ENCODE measurements at places on chromosomes 7 and 10.
A peak's percentile ranks its signal among the peaks of the same experiment; 100 is the strongest.

- DNase-seq, result no peak
These were observed 2.3 kb upstream of the VENTX start for GRCh38 chr10:133235265-133235855.

GRCh38 chr10:16566202-16566805, 44.6 kb upstream of the C1QL3 start:
- no peak for DNase-seq

GRCh38 chr10:84177541-84178141, 4.0 kb downstream of the GPR15LG start:
- no peak for DNase-seq

DNA sequence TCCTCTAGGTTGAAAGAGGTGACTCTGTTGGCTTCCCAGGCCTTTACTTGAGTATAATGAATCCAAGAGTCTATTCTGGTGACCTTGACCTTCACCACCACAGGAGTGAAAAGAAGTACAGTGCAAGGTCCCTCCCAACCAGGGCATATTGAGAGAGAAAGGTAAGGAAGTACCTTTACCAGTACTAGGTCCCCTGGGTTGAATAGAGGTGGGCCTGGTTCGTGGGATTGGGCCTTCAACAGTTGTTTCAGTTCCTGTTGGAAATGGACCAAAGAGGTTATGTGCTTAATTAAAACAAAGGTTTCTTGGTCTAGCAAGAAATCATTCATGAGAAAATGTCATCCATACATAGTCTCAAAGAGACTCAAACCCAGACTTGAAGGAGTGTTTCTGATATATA, 6.4 kb upstream of the SFTPA1 start:
- no peak for DNase-seq

DNA sequence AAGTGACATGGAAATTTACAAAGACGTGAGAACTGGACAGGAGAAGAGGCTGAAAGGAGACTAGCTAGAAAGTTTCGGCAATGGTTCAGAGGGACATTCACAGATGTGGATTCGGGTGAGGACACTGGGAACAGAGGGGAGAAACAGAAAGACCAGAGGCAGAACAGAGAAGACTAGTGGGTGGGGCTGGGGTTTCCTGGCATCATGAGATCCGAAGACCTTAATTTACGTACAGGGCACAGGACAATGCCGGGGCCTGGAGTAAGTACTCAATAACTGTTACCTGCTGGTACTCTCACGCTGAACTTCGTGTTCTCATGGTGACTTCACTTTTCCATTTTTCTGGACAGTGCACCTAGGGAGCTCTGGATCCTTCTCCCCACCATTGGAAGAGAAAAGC, 53.5 kb downstream of the VOPP1 start:
- no peak for DNase-seq

DNA sequence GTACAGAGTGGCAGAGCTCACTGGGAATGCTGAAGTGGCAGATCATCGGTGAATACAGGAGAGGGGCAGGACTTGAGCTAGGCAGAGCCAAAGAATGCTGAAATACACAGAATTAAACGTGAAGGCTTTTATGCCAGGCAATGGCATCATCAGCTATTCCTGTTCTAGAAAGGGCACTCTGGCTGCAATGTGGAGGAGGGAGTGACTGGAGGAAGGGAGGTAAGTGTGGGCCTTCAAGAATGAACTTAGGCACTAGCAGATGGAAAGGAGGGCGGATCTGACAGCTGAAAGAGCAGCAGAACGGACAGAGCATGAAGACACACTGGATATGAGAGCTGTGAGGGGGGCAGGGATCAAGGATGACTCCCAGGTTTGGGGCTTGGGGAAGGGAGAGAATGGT, 12.0 kb upstream of the TM9SF3 start:
- DNase-seq, result no peak

DNA sequence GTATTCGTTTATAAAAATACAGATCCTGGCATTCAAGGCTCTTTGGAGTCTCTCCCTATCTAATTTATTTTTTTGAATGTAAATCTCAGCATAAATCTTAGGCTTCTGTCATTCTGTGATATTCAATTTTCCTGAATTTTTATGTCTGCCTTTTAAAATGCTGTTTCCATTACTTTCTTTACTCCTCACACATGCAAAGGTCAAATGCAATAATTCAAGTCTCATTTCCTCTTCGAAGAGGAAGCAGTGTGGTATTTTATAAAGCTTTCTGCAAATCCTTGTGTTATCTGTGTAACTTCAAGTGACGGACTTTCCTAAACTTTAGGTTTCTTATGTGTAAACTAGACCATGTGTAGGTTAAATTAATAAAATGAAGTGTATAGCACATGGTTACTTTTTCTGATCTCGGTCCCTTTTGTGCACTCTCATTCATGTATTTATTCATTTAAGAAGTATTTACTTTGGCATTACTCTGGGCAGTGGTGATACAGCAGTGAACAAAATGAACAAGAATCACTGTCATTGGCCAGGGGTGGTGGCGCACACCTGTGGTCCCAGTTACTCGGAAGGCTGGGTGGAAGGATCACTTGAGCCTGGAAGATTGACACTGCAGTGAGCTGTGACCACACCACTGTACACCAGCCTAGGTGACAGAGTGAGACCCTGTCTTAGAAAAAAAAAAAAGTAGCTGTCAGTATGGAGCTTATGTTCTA, 332.2 kb downstream of the EXOC4 start:
- DNase-seq, result no peak

DNA sequence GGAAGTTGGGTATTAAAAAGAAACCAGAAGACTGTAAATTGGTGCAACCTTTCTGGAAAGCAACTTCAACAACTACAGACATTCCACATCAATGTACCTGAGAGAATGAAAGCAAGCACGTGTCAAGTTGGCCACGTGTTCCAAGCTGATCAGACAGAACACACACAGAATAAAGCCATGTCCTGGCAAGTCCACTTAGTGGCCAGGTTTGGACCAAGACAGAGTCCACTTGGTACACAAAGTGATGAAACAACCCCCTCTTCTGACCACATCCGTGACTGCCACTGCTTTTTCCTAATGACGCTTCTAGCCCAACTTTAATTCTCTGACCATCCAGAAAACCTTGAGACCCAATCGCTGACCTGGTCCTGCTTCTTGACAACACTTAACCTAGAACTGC, 109.4 kb downstream of the ABLIM1 start:
- DNase-seq, result peak; percentile 80

DNA sequence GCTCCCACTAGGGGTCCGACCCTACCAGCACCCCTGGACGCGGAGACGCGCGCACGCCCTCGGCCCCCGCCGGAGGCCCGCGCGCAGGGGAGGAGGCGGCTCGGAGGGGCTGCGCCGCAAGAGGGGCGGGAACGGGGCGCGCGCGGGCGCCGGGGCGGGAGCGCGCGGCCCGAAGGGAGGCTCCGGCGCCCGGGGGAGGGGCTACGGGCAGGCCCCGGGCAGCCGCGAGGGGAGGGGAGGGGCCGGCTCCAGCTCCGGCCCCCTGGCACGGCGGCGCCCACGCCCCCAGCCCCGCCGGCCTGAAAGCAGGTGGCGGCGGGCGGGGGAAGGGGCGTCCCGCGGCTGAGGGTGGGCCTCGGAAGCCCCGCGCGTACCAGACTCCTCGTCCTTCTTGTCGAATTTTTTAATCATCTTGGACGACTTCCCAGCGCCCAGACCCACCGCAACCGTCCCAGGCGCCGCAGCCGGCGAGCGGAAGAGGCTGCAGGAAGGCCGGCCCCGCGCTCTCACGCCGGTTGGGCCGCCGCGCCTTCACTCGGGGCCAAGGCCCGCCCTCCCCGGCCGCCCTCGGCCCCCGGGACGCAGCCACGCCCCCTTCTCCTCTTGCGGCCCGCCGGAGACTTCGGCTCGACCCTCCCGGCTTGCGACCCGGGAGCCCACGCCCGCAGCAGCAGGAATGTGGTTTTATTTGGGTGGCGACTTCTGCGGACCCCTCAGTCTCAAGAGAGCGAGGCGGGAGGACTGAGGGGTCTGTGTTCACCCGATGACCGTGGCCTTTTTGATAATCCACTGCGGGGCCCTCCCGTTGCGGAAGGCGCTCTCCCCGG, at the start of gene COPG2:
Gene COPG2, minus strand, starts transcription at position 491 of the 827 bp plus-strand sequence. Its CDS starts 80 bp downstream, at position 411.
- peak; percentile 83 for DNase-seq

GRCh38 chr10:96370584-96371157, 11.9 kb upstream of the OPALIN start:
- DNase-seq, result peak; percentile 52

- DNase-seq, result no peak
These were observed 635.8 kb downstream of the PARD3 start for GRCh38 chr10:34179280-34179679.

DNA sequence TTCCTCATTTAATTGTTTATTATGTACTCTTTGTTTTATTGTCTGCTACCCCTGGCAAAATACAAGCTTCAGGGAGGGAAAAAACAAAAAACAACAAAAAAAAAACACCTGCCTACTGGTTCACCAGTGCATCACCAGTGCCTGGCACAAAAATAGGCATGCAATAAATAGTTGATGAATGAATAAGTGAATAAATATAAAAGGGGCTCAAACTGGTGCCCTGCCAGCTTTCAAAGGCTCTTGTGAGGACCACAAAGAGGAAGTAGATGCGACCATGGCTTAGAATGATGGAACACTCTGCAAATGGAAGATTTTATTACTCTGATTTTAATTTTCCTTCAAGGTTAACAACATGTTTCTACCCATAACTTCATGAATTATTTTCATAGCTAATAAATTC, 213.0 kb upstream of the INHBA start:
- DNase-seq, result no peak

DNA sequence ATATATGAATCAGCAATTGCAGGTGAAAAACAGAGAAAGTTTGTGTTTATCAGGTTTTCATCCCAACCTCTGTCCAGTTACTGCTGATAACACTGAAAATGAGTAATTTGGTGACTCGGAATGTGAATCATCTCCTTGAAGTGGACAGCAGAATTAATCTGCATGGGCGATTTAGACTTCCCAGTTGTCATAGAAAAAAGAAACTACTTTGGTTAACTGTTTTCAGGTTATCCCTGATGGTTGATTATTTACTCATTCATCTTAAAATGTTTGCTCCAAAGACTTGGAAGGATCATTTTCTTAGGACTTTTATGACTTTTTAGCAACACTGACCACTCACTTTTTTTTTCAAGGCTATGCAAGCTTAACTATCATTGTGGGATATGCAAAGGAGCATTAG, 504.1 kb upstream of the ANKRD30A start:
- DNase-seq, result no peak

DNA sequence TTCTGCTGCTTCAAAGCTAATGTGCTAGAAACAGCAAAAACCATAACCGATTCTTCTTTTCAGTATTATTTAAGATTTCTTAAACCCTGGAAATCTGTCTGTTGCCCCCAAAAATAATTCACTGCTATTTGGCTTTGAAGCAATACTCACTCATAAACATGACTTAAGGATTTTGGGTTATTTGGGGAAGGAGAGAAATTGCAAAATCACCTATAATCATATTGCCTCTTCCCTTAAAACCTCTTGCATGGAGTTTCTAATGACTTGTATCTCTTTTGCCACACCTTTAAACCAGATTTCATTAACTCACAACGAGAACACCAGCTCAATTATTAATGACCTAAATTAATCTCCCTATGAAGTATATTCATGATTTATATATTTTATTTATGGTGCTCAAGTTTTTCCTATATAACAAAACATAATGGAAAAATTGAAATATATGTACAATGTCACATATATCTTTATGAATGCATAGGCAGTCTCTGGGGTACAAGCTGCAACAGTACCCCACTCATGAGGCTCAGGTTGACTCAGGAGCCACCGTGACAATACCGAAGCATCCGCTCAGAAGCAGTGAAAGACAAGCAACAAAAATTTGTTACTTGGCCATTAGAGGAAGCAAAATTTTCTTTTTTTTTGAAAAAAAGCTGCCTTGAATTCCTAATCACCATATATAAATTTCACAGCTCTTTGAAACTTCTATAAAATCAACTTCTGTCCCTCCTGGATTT, 3.0 kb downstream of the NAMPT start:
- DNase-seq, result no peak

- DNase-seq, result no peak
These were observed 98.4 kb downstream of the LCOR start for GRCh38 chr10:96930469-96930868.

DNA sequence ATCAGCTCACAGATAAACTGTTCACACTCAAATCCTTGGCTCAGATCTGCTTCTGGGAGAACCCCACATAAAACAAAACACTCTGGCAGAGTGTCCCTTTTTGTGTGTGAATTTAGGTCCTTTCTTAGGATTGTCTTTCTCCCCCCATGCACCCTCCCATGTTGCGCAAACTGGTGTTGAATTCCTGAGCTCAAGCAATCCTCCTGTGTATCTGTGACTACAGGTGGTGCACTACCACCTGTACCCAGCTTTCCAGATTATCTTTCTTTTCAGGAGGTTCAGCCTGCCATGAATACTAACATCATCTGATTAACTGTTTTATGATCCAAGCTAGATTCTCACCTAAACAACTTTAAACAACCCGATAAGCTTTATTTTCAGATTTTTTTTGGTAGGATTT, 177.6 kb upstream of the CSTF2T start:
- no peak for DNase-seq

- no peak for DNase-seq
These were observed 15.8 kb downstream of the BTBD16 start for GRCh38 chr10:122286867-122287266.

GRCh38 chr7:24428676-24429075, 144.6 kb upstream of the PALS2 start:
- DNase-seq, result no peak

DNA sequence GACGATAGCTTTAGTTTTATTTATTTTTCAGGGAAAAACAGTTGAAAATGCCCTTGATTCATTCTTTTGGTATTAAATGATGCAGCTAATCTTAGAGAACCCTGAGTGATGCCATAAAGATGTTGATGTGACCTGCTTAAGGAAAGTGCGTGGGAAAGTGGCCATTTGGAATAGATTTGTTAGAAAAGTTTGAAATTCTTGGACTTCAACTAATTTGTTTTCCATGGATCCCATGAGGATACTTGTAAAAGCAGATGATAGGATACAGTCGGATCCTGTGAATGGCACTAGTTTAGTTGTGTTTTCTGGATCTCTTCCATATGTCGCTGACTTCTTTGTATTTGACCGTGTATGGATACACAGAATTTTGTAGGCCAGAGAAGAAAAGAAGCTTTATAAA, 69.0 kb downstream of the SEPTIN7 start:
- DNase-seq, result no peak

DNA sequence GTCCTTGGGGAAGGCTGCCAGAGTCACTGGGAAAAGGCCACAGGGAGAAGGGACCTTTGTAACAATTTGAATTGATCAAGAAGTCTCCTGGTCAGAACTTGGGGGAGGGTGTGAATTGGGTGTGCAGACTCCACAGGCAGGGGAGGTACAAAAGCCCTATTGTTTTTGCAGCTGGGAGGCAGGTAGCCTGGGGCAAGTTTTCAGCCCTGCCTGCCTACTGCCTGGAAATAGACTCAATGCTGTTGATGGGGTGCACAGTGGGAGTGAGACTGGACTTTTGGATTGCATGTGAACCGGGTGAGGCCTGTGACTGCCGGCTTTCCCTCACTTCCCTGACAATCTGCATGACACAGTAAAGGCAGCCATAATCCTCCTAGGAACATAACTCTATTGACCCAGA, 947.0 kb downstream of the REEP3 start:
- no peak for DNase-seq

Measured in T47D (cell line).